Stimulated activated CD8-positive, alpha-beta memory T cell treated with anti-CD3 and anti-CD28 coated beads, Interleukin-7, amount 100 ng/mL, for 1 hour (primary cell): ENCODE measurements at places on chromosomes 4 and X.

DNA sequence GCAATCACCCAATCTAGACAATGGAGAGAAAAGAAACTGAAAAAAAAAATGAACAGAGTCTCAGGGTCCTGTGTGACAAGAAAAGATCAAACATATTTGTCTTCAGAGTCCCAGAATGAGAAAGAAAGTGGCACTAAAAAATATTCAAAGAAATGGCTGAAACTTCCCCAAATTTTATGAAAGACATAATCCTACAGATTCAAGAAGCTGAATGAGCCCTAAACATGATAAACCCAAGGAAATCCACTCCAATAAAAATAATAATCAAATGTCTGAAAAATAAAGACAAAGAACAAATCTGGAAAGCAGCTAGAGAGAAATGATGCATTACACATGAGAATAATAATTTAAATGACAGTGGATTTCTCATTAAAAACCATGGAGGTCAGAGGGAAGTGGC is 130.3 kb upstream of the CITED1 start:
- no peak for DNase-seq

GRCh38 chr4:182513587-182514291 is 270.5 kb downstream of the TENM3 start:
- DNase-seq = no peak

- peak; percentile 19 for DNase-seq
Measured at GRCh38 chrX:150692831-150693724, at the start of gene MTMR1. Gene MTMR1 (plus strand): TSS chrX:150693396. CDS start chrX:150693531, 135 bp downstream.

GRCh38 chr4:25865586-25865985 is 2.8 kb upstream of the SEL1L3 start:
- DNase-seq = no peak

GRCh38 chr4:26780539-26780938 is 80.1 kb upstream of the STIM2 start:
- DNase-seq = no peak

DNA sequence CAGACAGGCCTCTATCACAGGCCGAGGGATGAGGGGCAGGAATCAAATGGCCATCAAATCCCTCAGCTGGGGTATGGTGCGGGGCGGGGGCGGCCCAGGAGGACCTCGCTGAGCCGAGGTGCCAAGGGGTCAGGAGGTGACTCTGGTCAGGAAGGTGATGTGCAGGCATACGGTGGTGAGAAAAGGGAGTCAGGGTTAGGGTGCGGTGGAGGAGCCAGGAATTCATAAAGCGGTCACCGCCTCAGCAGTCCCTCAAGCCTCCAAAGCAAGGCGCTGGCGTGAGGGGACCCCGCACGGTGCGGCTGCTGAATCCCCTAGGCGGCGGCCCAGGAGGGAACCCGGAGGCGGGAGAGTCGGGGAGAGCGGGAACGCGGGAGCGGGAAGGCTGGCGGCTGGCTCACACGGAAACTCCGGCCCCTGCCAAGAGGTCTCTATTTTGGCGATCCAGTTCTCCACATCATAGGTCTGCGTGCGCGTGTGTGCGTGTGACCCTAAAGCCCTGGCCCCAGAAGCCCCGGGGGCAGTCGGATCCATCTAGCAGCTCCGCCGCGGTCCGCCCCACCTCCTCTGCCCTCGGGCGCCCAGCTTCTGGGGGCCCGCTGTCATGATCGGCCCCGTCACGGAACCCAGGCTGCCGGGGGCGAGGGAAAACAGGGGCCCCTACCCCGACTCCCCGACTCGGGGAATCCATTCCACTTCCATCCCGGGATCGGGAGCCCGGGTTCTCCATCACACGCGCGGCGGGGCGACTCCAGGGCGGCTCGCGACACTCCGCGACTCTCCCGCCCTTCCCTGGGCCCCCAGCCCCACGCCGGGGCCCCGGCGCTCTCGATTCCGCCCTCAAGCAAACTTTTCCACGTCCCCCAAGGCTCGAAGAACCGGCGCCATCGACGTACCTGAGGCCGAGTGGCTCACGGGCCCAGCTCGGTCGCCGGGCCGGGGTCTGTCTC is 593 bp downstream of the ELF4 start:
- no peak for DNase-seq

DNA sequence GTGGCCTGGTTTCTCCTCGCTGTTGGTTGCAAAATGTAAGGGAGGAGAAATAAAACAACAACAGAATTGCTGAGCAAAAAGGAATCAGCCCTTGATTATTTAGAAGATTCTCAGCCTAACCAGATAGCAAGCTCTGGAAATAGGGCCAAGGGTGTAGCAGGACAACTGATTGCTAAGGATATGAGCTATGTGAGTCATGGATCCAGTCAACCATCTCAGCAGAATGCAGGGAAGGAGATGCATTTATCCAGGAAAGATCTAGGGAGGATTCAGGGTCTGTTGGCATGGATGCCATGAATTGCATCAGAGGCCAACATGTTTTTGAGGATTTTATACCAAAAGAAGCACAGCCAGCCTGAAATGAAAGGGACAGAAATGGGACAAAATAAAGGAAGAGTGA is 2.2 kb upstream of the XAGE3 start:
- no peak for DNase-seq

GRCh38 chr4:79869597-79870237 is 203.3 kb downstream of the ANTXR2 start:
- DNase-seq = no peak

DNA sequence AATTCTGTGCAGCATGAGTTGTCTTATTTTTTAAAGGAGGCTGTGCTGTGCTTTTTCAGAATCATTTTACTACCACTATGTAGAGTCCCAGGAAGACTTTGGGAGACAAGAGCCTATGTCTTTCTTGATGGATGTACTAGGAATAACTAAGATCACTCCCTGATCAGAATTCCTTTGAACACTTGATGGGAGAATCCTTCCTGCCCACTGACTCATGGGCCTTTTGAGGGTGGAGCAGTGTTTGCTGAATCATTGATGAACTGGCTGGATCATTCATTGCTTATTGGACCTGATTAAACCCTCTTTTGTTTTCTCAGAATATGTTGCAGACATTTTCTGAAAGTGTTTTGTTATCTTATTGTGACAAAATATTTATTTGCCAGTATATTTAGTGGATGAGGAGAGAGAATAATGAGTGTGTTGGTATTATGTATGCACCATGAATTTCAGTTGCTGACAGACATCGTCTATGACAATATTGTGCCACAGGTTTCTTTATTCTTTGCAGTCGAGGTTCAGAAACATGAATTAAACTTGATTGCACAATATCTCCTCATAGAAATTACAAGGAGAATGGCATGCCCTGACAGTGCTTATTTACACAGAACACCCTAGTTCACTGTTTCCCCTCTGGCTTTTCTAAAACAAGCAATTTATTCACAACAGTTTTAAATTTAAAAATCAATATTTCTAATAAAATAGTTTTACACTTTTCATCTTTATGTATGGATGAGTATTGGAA is 36.3 kb downstream of the POU4F2 start:
- no peak for DNase-seq

GRCh38 chr4:180449395-180449956 is 1793.7 kb upstream of the TENM3 start:
- no peak for DNase-seq

DNA sequence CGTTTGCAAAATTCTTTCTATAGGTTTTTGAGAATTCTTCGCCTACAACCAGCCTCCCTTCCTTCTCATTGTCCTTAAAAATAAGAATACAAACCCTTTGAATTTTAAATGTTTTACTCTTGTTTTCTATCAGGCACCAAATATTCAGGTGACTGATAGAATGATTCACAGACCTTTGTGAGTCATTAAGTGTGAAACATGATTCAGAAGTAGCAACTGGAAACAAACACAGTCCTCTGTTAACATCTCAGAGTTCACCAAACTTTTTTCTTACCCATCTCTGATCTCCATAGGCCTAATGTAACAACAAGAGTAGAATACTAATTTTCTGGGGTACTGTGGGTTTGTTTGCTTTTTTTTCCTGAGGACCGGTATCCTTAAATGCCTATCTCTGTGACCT is 63.4 kb upstream of the MAB21L2 start:
- DNase-seq = no peak

- DNase-seq = no peak
Measured at GRCh38 chrX:149074398-149074797, 430.7 kb downstream of the IDS start.

GRCh38 chr4:36267486-36268268 is 13.7 kb upstream of the DTHD1 start:
- no peak for DNase-seq

DNA sequence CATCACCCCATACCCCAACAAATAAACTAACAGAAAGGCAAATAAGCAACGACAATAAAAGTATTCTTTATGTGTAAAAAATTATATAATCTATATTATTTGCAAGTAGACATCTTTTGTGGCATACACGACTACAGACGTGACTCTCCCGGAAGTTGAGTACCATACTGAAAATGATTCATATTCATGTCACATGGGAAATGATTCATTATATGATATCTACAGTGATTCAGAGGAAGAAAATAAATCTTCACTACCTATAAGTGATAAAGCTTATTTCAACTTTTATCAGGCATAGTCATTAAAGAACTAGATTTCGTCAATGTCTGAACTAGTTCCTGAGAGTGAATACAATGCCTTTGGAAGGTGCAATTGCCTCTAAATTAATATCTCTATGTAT is 4.6 kb upstream of the ANTXR2 start:
- no peak for DNase-seq
